ENCODE measurements at places on chromosomes 3 and 15. TPM values are rescaled to one million over a fixed set of nuclear protein-coding genes. Genes with fewer than 3 reads are reported as not detected.
A peak's percentile ranks its signal among the peaks of the same experiment; 100 is the strongest.

- DNase-seq = no peak
These were observed 6.4 kb downstream of the ZDHHC23 start for GRCh38 chr3:113954091-113954685.

GRCh38 chr3:150370122-150370602, 37.9 kb upstream of the TSC22D2 start:
- no peak for DNase-seq

GRCh38 chr3:8416965-8417364, 84.7 kb upstream of the LMCD1 start:
- DNase-seq = no peak

GRCh38 chr3:182233957-182234356, 522.2 kb downstream of the SOX2 start:
- DNase-seq = no peak

DNA sequence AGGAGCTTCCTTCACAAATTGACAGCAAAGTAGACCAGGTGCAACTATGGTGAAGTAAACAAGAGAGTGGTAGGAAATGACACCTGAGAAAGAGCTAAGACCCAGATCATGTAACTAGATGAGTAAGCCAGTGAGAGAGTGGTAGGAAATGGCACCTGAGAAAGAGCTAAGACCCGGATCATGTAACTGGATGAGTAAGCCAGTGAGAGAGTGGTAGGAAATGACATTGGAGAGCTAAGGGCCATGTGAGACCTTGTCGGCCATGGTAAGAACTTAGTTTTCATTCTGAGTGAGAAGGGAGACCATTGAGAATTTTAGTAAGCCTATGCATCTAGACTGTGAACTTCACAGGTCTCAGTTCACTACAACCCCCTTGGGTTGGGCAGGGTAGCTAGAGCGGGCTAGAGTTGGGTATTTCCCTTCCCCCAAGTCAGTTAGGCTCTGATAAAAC, 5.4 kb upstream of the SENP7 start:
- peak; percentile 56 for DNase-seq

GRCh38 chr3:140223631-140224030, 288.6 kb downstream of the CLSTN2 start:
- no peak for DNase-seq

- no peak for DNase-seq
These were observed 441.9 kb upstream of the MDFIC2 start for GRCh38 chr3:70754314-70754713.

- DNase-seq = no peak
These were observed 336.8 kb upstream of the MCTP2 start for GRCh38 chr15:93894438-93895036.

DNA sequence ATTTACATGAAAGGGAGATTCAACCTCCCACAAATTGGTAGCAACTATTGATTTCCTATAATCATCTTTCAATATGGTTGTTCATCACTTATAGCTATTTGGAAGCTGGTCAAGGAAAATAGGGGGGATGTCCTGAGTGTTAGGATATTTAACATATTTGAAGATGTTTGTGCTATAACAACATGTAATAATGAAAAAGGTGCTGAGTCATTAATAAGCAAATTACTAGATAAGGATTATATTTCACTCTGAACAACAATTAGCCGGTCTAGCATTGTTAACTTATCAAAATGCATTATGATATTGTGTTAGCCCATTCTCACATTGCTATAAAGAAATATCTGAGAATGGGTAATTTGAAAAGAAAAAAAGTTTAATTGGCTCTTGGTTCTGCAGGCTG, 225.8 kb upstream of the ARPP21 start:
- no peak for DNase-seq

- no peak for DNase-seq
These were observed at the start of gene FSTL1 for GRCh38 chr3:120450600-120451271. FSTL1 (minus strand) TSS chr3:120450992; CDS start chr3:120450746, 246 bp downstream.

Gene CPNE4
- not detected for total RNA-seq

Gene BSN
- total RNA-seq = 0.32 TPM

Gene UACA
- total RNA-seq = 0.36 TPM

Measured in T-cell (primary cell).